ENCODE measurements at places on chromosomes 11 and 22. TPM values are rescaled to one million over a fixed set of nuclear protein-coding genes. Genes with fewer than 3 reads are reported as not detected.
A peak's percentile ranks its signal among the peaks of the same experiment; 100 is the strongest.

The PAMR1 gene
- 1.4 TPM for total RNA-seq

The CSF2RB gene
- 1.2 TPM for total RNA-seq

DNA sequence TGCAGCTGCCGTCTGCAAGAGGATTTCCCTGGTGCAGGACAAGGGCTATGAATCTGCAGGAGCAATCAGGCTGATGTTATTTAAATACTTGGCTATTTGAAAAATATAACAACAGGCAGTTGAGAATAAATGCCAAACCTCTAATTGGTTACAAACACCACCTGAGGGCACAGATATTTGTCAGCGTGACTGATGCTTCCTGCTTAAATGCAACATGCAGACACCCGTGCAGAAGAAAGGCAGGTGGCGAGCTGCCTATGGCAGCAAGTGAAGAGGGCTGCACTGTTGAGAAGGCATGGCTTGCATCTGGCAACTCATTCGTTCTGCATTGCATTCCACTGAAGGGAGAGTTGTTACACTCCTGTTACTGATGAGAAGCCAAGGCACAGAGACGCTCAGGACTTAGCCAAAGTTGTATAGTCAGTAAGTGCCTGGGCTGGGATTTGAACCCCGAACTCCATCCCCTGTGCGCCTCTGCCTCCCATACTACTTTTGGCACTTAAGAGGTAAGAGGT is 350.6 kb downstream of the TENM4 start:
- H3K36me3 ChIP-seq = no peaks in the 10 kb centered on the region
- peaks cover 28% of the 10 kb centered on the region for H3K4me1 ChIP-seq
- H3K27me3 ChIP-seq = no peaks in the 10 kb centered on the region
- DNase-seq = no peak
- H3K27ac ChIP-seq = no peak overlapping the region

The PLAAT2 gene
- not detected for total RNA-seq

The LRRC10B gene
- total RNA-seq = not detected

GRCh38 chr11:776263-776560 is 1.1 kb downstream of the GATD1 start:
- DNase-seq = no peak
- H3K4me1 ChIP-seq = peaks cover 17% of the 10 kb centered on the region
- no peak overlapping the region for H3K27ac ChIP-seq
- peaks cover 13% of the 10 kb centered on the region for H3K36me3 ChIP-seq
- no peaks in the 10 kb centered on the region for H3K27me3 ChIP-seq
- peak overlapping the region; percentile 98 for H3K4me3 ChIP-seq

The SAA2 gene
- 67.5 TPM for total RNA-seq

DNA sequence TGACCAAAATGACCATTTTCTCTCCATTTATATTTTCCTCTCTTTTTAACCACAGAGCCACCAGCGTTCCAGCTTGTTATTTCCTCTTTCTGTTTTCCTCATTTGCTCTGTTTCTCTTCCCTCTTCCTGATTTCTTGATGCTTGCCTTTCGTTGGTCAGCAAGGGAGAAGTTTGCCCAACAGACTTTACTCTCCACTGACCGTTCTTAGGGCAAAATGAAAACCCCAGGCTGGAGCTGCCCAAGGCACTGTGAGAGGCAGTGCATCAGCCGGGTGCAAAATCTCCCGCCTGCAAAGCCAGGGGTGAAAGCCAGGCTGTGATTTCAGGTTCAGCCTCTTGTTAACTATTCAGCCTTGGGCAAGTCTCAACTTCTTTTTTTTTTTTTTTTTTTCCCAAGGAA is 26.1 kb upstream of the APLP2 start:
- no peak overlapping the region for H3K4me3 ChIP-seq
- no peak for DNase-seq
- H3K27me3 ChIP-seq = no peaks in the 10 kb centered on the region
- H3K27ac ChIP-seq = no peak overlapping the region
- no peaks in the 10 kb centered on the region for H3K36me3 ChIP-seq

- H3K27me3 ChIP-seq = no peaks in the 10 kb centered on the region
- no peaks in the 10 kb centered on the region for H3K4me1 ChIP-seq
- no peaks in the 10 kb centered on the region for H3K36me3 ChIP-seq
- no peak overlapping the region for H3K27ac ChIP-seq
Observed at GRCh38 chr22:22798716-22799115, 88.9 kb upstream of the IGLL5 start.

DNA sequence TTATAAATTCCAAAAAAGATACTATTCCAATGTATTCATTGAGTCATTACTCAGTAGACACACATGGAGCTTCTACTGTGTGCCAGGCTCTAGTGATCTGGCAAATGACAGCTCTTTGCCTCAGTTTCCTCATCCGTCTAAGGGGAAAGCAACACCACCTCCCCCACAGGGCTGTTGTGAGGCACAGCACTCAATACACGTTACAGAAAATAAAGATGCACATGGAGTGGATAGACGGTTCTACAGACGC is 6.5 kb upstream of the MALAT1 start:
- no peak for DNase-seq
- H3K27me3 ChIP-seq = no peaks in the 10 kb centered on the region
- H3K4me1 ChIP-seq = peaks cover 93% of the 10 kb centered on the region
- peak overlapping the region; percentile 93 for H3K27ac ChIP-seq

GRCh38 chr22:49659924-49660315 is 167.8 kb downstream of the BRD1 start:
- peaks cover 4% of the 10 kb centered on the region for H3K27me3 ChIP-seq
- H3K4me3 ChIP-seq = no peak overlapping the region
- H3K36me3 ChIP-seq = no peaks in the 10 kb centered on the region
- no peak for DNase-seq
- no peaks in the 10 kb centered on the region for H3K4me1 ChIP-seq
- H3K27ac ChIP-seq = no peak overlapping the region

DNA sequence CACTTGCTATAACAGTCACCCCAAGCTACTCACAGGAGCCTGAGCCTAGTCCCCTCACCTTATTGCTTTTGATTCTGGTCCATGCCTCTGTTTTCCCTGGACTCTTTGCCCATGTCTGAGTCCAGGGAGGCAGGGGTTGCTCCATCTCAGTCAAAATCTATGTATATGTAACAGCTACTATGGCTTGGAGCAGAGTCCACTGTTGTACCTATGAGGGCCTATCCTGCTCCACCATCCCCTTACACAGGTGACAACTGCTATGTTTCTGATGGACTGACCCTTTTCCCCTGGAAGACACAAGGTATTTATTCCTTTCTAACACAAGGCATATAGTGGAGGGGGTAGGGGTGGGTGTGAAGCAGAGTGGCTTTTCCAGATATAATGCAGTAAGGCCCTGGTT is 119.6 kb downstream of the VPREB1 start:
- H3K36me3 ChIP-seq = no peaks in the 10 kb centered on the region
- peaks cover 7% of the 10 kb centered on the region for H3K27me3 ChIP-seq
- DNase-seq = no peak
- H3K4me3 ChIP-seq = no peak overlapping the region
- no peaks in the 10 kb centered on the region for H3K4me1 ChIP-seq

The IFITM10 gene
- total RNA-seq = 3.2 TPM

The UBASH3B gene
- total RNA-seq = 0.32 TPM

The OTOG gene
- not detected for total RNA-seq

GRCh38 chr11:80144897-80145594 is 704.2 kb upstream of the TENM4 start:
- no peaks in the 10 kb centered on the region for H3K4me1 ChIP-seq
- no peaks in the 10 kb centered on the region for H3K36me3 ChIP-seq
- no peaks in the 10 kb centered on the region for H3K27me3 ChIP-seq
- no peak overlapping the region for H3K4me3 ChIP-seq
- DNase-seq = no peak

DNA sequence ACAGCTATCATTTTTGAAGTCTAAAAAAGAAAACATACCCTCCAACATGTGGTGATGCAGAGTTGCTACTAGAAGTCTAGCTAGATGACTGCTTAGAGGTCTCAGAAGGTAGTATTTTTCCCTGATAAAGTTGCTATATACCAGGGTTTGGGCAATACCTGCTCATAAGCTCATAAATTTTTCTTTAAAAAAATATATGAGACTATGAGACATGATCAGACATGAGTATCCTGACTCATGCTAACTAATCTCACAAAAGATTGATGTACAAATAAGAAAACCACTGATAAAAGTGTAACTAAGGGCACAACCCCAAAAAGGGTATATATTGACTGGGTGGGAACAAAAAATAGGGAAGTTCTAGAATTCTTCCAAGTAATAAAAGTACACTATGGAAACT is 740.9 kb downstream of the METTL15 start:
- no peak overlapping the region for H3K27ac ChIP-seq
- no peaks in the 10 kb centered on the region for H3K27me3 ChIP-seq
- no peak overlapping the region for H3K4me3 ChIP-seq
- no peak for DNase-seq

GRCh38 chr11:74232311-74232950 is 61.3 kb downstream of the PPME1 start:
- no peak overlapping the region for H3K27ac ChIP-seq
- H3K36me3 ChIP-seq = no peaks in the 10 kb centered on the region
- no peak overlapping the region for H3K4me3 ChIP-seq
- DNase-seq = no peak

The SEPTIN3 gene
- not detected for total RNA-seq

GRCh38 chr22:42116848-42117424 is 13.7 kb downstream of the CYP2D6 start:
- no peak for DNase-seq
- no peaks in the 10 kb centered on the region for H3K36me3 ChIP-seq
- peaks cover 8% of the 10 kb centered on the region for H3K4me1 ChIP-seq
- H3K4me3 ChIP-seq = no peak overlapping the region
- H3K27me3 ChIP-seq = no peaks in the 10 kb centered on the region

The TRIM48 gene
- not detected for total RNA-seq

DNA sequence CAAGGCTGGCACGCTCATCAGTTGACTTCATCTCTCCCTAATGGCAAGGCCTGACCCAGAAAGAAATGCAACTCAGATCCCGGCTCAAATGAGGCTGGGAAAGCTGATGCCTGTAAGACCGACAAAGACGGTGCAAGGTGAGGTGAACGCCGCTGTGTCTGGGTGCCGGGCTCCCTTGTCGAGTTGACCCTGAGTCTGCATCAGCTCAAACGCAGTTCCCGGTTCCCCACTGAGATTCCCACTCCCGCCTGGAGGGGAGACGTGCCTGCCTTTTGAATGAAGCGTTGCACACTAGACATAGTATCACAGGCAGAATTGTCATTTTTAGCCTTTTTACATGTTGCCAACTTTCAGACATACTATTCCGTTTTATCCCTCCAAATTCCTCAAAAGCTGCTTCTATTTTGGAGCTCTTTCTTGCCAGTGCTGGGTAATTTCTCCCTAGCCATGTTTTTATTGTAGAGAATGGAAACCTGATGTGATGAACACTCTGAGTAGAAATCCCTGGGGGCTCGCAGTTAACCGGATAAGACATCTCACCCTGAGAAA is 831 bp upstream of the TP53AIP1 start:
- no peaks in the 10 kb centered on the region for H3K36me3 ChIP-seq
- DNase-seq = no peak
- H3K4me1 ChIP-seq = no peaks in the 10 kb centered on the region
- H3K27me3 ChIP-seq = peaks cover 15% of the 10 kb centered on the region
- no peak overlapping the region for H3K27ac ChIP-seq

DNA sequence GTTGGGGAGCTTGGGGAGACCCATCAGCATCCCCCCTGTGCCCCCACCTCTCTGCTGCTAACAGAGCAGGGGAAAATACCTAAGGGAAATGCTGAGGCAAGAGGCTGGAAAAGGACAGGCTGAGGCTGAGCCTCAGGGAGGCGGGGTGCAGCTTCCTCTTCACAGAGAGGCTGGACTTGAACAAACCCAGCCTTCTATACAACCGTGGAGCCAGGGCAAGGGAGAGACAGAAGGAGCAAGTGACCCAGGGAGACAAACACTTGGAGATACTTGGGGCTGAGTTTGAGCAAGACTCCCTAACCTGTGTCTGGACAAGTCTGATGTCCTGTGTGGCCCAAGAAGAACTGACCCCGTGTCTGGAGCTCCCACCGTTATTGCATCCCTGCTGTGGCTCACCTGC is at the start of gene SLCO2B1:
TSS of gene SLCO2B1 (plus strand) at position 229 of the 400 bp plus-strand sequence. CDS start 275 bp downstream, outside the sequence.
- peak within 1 kb of the TSS; percentile 56 for H3K27ac ChIP-seq
- no peaks in the 10 kb centered on the region for H3K27me3 ChIP-seq
- H3K4me1 ChIP-seq = no peaks in the 10 kb centered on the region
- DNase-seq = no peak

DNA sequence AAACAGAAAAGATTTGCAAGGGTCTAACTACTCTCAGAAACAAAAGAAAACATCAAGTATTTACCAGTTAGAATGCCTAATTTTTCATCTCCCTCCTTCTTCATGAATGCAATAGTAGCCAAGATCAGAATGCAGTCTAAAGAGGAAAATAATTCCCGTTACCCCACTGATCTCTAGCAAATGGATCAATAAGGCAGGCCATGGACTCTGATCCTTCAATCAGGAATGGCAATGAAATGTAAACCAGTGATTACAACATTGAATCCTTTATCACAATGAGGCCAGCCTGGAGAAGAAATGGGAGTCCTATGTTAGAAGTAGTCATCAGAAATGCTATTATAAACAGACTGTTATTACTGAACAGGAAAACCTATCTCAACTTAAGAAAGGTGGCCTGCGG is 106.6 kb downstream of the APOL5 start:
- DNase-seq = no peak
- no peak overlapping the region for H3K27ac ChIP-seq
- H3K4me1 ChIP-seq = peaks cover 58% of the 10 kb centered on the region
- H3K36me3 ChIP-seq = no peaks in the 10 kb centered on the region

- no peak overlapping the region for H3K4me3 ChIP-seq
- peaks cover 5% of the 10 kb centered on the region for H3K4me1 ChIP-seq
- no peak overlapping the region for H3K27ac ChIP-seq
Observed at GRCh38 chr11:116499396-116500003, 273.3 kb downstream of the BUD13 start.

- H3K4me3 ChIP-seq = no peak overlapping the region
- DNase-seq = no peak
- no peaks in the 10 kb centered on the region for H3K27me3 ChIP-seq
Observed at GRCh38 chr11:74057249-74058151, 48.6 kb upstream of the UCP3 start.

DNA sequence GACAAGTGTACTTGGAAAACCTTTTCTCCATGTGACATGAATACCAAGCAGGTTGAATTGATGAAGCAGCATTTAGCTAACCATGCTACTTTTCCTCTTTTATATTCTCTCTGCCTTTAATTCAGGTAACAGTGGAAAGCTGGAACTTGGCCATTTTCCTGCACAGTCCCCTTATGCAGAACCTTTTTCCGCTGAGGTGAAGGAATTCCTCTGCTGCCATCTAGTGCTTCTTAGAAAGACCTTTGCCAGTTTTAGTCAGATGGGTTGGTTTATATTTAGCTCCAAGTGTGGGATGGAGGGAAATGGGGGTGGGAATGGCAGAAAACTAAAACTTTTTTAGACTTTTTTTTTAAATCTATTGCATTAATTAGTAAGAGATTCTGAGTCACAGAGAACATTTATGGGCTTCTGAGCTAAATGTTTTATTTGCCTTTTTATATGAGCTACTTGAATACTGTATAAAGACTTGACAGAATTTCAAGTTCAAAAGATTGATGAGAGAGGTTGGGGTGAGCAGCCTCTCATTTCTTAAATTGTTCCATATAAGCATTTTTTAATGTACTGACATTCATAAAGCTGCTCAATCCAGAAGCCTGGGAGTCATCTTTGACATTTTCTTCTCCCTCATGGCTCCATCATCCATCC is 153.9 kb upstream of the ZC3H12C start:
- no peaks in the 10 kb centered on the region for H3K36me3 ChIP-seq
- H3K4me3 ChIP-seq = no peak overlapping the region
- no peak for DNase-seq
- H3K27ac ChIP-seq = no peak overlapping the region
